NCI-H1092 treated with DMSO at 0.1 percent for 48 hours (cell line): ENCODE measurements at places on chromosomes 12 and 14.

- no peak for DNase-seq
Observed at GRCh38 chr12:52346593-52346992, 20.7 kb downstream of the KRT85 start.

DNA sequence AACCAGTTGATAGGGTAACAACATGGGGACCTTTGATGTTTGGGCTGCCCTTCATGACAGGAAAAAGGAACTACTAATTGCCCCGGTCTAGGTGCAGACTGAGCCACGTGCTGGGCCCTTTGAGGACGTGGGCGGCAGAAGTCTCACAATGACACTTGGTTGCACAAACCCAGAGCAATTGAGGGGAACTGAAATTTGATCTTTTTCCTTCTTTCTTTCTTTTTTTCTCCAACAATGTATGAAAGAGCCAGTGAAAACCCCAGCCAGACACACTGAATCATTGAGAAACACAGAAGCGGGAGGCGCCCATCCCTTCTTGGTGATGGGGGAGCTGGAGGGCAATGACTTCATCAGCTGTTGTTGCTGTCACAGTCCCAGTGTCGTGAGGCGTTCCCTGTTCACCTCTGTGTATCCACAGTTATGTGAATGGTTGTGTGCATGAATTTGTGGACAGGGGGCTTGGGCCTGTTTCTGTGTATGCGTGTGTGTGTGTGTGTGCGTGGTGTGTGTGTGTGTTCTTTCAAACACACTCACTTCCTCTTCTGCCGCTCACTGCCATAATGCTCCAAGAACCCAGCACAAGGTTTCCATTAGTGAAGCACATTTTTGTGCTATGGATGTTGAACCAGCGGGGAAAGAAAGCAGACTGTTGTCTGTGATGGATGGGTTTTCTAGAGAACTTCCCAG, 137.5 kb upstream of the CCND2 start:
- no peak for DNase-seq

GRCh38 chr14:52868911-52869618, 77.7 kb upstream of the GNPNAT1 start:
- no peak for DNase-seq

GRCh38 chr14:51369814-51370213, 129.8 kb downstream of the TMX1 start:
- no peak for DNase-seq

- DNase-seq, result no peak
Observed at GRCh38 chr12:13602172-13602571, 379.2 kb downstream of the GRIN2B start.

DNA sequence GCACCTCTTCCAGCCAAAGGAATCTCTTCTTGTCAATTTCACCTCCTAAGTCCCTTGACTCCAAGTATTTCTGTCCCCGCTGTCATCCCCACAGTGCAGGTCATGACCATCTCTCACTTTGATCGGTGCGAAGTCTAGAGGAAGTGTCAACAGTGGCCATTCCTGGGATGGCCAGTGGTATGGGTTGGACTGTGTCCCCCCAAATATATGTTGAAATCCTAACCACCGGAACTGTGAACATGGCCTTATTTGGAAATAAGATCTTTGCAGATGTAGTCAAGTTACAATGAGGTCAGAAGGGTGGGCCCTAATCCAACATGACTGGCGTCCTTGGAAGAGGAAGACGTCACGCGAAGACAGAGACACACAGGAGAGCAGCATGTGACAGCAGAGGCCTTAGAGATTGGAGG, 155.9 kb upstream of the PRMT8 start:
- no peak for DNase-seq

DNA sequence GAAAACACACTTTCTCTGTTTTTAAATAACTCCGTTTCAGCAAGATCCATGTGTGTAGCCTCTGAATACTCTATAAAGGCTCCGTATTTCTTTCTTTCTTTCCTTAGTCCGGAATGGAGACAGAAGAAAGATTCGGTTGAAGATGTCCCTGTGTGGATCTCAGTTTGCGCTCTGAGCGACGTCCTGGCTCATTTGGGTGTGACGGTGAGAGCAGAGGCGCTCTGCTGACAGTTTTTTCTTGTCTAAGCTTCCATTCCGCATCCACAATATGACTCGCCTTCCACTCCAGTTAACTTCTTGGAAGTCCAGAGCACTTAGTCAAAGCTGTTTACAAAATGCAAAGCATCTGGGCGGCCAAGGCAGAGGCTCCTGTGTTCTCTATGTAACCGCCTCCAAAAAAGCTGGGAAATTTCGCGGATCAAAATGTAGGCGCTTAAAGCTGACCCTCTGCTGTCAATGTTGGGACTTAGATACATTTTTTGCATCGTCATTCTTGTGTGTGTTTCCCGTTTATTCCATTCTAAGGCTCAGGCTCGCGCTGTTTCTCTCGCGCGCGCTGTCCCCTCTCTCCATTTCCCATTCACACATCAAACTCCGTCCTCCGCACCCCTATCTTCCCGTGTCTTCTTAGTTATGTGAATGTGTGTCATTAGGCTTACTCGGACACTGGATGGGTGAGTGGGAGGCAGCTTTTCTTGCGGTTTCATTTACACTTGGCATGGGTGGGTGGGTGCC, 880 bp upstream of the FLRT2 start:
- DNase-seq, result no peak

DNA sequence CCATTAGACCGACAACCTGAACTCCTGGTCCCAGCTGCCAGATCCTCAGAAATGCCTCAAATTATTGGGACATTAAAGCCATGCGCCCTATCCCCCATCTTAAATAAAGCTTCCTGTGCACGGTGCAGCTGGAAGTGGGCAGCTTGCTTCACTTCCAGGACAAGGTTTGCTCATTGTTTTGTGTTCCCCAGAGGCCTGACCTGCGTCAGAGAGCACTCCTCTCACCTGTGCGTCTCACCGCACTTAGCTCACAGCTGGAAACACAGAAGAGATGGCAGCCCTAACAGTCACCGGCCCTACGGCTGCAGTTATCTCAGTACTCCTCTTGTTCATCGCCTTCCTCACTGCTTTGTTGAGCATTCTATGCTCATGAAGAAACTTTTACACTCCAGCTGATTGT, 135.5 kb downstream of the ANO2 start:
- no peak for DNase-seq

- DNase-seq, result no peak
Observed at GRCh38 chr14:51865953-51866747, 5.7 kb downstream of the GNG2 start.

GRCh38 chr14:34018564-34019244, 67.8 kb upstream of the EGLN3 start:
- DNase-seq, result peak; percentile 69

DNA sequence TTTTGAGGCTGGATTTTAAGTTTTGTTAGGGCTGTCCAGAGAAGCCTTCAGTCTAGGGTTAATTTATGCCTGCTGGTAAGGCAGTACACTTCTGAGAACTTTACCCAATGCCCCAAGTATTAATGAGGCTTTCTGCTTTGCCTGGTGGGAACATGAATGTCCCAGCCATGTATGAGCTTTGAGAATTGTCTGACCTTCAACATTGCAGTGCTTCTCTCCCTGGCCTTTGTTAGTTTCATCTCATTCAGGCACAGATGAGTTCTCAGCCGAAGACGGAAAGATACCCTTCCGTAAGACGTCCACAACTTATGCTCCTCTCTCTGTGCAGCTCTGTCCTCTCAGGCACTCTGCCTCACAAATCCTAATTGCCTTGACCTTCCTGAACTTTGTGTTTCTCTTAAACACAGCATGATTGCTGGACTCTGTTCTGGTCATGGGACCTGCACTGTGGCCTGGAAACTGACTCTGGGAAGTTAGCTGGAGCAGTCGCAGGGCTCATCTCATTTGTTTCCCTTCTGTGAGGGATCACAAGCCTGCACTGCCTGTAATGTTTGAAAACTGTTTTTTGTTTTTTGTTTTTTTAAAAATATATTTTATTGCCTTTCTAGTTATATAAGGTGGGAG, 15.7 kb downstream of the CHPT1 start:
- DNase-seq, result no peak

- no peak for DNase-seq
Observed at GRCh38 chr12:27998658-27999057, 26.1 kb upstream of the PTHLH start.

GRCh38 chr12:69313209-69313608, 35.0 kb upstream of the LYZ start:
- DNase-seq, result no peak

DNA sequence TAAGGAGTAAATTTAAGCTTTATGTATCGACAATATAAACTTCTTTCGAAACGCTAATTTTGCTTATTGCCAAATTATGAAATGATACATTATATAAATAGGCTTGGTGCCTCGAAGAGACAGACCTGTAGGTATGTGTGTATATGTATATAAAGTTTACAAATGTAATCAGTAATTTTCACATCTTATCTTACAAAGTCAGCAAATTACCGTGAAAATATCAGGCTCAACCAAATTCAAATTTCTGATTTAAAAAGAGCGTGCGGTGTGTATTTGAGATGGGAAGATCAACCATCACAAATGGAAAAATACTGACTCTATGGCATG, 605 bp downstream of the ZCRB1 start:
- DNase-seq, result no peak
